ENCODE measurements at places on chromosomes 16 and 17.

DNA sequence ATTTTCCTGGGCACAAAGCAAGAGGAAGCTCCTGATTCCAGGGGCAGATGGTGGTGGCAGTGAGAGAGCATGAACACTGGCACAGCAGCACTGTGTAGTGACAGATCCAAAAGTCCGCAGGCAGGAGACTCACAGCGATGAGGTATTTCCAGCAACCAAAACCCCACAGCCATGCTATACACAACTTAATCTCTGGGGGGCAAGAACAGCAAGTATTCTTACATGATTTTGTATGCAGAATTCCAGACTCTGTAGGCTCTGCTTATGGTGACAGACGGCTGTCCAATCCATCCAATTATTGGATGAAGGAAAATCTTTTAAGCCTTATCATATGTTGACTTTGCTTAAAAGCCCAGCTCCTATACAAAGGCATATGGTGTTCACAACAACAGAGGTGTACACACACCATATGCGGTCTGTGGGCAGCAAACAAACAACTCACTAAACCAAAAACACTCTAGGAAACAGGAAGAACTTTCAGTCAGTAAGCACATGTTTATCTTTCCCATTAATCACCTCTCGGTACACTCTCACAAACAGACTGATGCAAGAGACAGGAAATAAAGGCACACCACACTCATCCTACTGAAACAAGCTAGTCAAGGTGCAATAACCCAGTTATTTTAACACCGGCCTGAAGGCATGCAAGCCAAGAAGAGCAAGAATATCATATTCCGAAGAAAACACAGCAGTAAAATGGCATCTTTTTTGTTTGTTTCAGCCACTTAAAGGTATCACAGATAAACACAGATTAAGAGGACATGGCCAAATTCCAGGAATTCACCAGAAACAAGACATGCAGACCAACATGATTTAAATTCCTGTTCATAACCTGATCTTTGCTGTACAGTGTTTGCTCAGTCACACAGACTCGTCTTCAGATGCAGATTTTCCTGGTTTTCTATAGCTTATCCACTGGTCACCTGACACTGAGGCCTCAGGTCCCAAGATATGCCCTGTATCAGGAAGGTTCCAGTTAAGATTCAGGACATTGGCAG lies 47.8 kb downstream of the ERN1 start:
- peak; percentile 46 for DNase-seq

DNA sequence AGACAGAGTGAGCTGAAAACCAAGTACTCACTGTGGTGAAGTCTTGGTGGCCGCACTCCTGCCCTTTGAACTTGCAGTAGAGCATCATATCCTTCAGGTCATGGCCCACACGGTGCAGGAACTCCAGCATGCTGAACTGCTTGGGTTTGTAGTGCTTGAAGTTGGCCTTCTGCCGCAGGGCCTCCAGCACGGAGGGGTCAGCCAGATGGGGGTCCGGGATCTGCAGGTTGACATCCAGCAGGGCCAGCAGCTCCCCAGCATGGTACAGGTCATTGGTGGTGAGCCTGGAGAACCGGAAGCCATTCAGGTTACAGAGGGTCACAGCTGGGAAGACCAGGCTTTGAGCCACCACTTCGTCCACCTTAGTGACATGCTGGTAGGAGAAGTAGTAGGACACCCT lies 99.1 kb upstream of the CCL2 start:
- DNase-seq: no peak

GRCh38 chr16:17364319-17365210 lies 106.2 kb downstream of the XYLT1 start:
- no peak for DNase-seq

DNA sequence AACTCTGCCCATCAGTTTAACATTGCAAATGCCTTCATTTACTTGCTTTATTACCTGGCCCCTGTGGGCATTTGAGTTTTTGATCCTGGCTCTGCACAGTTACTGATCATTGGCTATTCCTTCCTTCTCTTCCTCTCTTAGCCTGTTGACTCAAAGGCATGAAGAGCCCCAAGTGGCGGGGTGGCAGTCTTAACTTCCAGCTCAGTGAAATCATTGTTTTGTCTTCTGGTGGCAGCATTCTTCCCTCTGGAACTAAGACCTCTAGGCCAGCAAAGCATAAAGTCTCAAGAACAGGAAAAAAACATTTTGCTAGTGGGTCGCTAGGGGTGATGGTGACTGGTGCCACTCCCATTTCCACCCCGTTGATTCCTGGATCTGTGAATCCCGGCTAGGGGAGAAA lies 52.3 kb upstream of the MRTFB start:
- DNase-seq: no peak

GRCh38 chr17:59525668-59526067 lies 39.7 kb upstream of the DHX40 start:
- DNase-seq: no peak

DNA sequence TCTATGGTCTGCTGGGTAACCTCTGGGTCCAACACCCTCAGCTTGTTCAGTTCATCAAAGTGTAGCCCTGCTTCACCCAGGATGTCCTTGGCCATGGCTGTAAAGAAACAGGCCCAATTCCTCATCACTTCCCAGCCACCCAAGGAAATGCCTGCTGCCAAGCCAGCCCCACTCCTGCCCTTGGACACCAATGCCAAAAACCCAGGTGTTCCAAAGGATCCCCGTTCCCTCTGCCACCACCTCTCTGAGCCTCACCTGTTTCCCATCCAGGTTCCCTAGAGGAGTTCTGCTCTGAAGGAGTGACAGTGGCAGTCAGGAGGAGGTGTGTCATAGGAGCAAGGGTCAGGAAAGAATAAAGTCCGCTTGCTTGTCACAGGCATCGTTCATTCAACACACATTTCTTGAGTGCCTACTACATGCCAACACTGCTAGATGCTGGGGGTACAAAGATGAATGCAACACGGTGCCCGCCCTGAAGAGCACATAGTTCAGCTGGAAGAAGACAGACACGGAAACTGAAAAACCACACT lies 3.3 kb downstream of the IFT20 start:
- DNase-seq: no peak

- DNase-seq: no peak
Observed at GRCh38 chr16:30677931-30678585, 19.8 kb downstream of the FBRS start.

DNA sequence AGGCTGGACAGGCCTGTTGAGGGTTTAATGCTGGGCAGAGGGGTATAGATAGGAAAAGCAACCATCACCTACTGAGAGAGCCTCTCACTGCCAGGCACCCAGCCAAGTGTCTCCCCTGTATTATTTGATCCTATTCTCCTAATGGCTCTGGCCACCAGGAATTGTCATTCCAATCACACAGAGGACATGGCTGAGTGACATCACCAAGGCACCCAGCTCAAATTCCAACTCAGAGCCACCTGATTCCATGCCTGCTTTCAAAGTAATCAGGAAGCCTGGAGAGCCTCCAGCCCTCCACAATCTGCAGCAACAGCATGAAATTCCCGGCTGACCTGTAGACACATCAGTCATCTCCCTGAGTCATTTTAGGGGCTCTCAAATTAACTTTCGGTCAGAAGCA lies 368.9 kb upstream of the C16orf82 start:
- no peak for DNase-seq

DNA sequence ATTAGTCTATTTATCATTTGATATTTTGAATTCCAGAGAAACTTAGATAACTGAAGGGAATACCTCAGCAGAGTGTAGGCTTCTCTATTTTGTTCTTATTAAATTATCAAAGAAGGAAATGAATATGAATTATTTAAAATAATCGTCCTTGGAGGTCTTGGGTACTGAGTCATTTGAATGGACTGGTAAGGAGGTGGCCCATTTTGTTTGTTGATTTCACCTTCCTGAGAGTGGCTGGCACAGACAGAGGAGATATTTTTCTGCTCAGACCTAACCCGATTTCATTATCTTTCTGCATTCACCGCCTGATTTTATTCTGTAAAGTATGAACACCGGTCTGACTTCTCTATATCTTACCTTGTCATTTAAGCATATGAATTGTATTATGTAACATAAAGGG lies 88.0 kb downstream of the USP22 start:
- DNase-seq: no peak

- no peak for DNase-seq
Observed at GRCh38 chr16:65728652-65729051, 606.8 kb upstream of the CDH11 start.

DNA sequence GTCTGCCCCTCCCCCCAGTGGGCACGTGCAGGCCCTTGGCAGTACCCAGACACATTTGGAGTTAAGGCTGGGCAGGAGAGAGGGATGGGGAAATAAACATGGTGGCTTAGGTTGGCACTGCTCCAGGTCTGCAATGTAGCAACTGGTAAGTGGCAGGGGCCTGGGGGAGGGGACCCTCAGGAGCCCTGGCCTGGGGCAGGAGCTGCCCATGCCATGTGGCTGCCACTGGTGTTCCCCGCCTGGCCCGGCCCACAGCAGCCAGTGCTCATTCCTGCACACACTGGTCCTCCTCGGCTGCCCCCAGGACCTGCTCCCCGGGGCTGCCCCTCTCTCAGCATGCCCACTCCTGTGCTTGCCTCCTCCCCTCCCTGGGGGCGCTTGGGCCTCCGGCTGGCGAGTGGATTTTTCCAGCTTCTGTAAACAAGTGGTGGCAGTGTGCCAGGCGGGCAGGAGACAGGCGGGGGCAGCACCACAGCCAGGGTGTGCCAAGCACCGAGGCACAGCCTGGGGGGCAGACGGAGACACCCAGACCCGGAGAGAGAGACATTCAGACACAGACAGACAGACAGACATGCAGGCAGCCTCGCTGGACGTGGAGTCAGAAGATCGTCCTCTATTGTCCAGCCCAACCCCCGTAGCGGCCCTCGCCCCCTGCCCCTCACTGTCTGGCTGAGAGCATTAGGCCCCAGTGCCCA lies 9.4 kb downstream of the THRA start:
- no peak for DNase-seq

GRCh38 chr16:13036600-13036999 lies 135.2 kb downstream of the SHISA9 start:
- no peak for DNase-seq

DNA sequence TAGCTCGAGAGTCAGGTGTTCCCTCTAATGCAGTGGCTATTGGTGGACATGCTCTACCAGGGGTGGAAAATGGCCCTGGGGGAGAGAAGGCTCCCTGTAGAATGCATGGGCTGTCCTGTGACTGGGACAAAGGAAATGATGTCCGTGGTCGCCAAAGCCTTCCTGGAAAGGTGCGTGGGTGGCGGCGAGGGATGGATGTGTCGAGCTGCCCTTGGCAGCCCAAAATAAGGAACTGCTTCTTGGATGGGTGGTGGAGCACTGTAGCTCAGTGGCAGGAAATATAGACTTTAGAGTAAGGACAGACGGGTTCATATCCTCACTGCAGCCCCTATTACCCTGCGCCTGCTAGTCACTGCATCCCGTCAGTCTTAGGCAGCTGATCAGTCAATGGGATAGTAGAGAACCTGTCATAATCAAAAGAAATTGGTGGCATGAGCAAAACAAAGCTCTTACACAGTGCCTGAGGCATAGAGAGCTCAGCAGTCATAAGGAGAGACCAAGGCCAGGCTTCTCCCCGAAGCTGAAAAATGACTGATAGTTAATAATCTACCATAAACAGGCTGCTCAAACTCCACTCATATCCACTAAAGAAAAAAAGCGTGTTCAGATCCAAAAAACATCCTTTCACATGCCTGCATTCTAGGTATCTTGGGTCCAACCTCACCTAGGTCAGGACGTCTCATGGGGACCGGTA lies 123.5 kb upstream of the PLCG2 start:
- no peak for DNase-seq

DNA sequence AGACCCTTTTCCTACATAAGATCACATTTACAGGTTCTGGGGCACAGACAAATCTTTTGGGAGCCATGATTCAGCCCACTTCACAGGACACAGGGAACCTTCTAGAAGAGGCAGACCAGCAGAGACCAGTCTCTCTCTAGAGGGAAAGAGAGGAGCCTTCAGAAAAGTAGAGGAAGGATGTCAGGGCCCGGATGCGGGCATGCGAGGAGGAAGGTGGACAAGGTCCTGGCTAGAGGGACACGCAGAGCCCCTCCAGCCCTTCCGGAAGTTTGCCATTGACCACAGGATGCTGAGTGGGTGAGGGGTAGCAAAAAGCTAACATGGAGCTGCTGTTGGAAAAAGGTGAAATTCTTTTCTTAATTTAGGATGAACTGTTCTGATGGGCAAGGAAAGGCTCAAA lies 55.8 kb upstream of the MEAK7 start:
- DNase-seq: no peak

DNA sequence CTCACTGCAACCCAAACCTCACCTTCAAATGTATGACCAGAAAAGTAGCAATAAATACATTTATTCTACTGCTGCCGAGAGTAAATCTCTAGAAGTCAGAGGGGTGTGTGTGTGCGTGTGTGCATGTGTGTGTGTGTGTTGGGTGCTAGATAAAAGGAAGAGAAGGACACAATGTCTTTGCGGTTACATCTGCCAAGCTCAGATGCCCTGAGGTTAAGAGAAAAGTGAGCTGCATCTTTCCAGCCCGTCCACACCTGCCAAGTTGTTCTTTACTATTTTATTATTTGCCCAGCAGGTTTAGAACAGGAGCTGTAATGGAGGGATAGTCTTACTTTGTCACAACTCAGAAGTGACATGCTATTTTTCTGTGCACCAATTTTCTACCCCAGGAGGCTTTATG lies 54.5 kb upstream of the ANKFN1 start:
- DNase-seq: no peak

DNA sequence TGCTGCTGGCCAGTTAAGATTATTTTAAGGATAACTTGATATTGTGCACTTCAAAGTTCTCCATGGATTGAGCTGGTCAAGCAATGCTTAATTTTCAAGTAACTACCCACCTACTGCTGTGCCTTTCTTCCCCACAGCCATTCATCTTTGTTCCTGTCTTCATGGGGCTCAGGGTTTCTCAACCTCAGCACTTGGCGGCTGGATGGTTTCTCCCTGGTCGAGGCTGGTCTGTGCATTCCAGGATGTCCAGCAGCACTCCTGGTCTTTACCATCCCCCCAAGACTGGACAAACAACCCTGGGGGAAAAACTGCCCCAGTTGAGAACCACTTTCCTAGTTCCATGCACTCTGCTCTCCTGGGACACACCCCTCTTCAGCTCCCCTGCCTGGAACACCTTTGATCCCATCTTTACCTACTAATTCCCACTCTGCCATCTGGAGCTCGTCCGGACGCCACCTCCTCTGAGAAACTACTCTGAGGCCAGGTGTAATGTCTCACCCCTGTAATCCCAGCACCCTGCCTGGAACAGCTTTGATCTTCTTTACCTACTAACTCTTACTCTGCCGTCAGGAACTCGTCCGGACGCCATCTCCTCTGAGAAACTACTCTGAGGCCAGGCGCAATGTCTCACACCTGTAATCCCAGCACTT lies 81.5 kb downstream of the NXN start:
- no peak for DNase-seq
